Right atrium auricular region (tissue), 2 donors: ENCODE measurements at places on chromosomes 11 and 22. TPM values are rescaled to one million over a fixed set of nuclear protein-coding genes. Genes with fewer than 3 reads are reported as not detected.

- DNase-seq = no peak
These were observed 55.8 kb upstream of the RRAS2 start for GRCh38 chr11:14414470-14415461.

DNA sequence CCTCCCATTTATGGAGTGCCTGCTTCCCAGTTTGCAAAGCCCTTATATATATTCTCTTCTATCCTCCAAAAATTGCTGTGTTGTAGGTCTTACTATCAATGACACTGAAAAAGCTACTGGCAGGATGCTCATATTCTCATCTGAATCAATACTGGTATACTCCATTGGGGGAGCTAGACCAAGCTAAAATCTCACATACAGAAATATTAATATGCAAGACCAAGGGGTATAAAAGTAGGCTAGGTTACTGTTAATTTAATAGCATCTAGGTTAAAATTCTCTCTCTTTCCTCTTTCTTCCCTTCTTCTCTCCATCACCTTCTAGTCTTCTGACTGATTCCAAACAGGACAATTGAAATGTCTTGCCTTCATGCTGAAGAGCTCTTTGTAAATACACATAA is 17.1 kb upstream of the BDNF start:
- DNase-seq = no peak

Gene PRR33
- total RNA-seq = 0.33 TPM

Gene LYVE1
- total RNA-seq = 45.0 TPM

Gene BBS1
- 37.0 TPM for total RNA-seq

Gene OR51B2
- not detected for total RNA-seq

DNA sequence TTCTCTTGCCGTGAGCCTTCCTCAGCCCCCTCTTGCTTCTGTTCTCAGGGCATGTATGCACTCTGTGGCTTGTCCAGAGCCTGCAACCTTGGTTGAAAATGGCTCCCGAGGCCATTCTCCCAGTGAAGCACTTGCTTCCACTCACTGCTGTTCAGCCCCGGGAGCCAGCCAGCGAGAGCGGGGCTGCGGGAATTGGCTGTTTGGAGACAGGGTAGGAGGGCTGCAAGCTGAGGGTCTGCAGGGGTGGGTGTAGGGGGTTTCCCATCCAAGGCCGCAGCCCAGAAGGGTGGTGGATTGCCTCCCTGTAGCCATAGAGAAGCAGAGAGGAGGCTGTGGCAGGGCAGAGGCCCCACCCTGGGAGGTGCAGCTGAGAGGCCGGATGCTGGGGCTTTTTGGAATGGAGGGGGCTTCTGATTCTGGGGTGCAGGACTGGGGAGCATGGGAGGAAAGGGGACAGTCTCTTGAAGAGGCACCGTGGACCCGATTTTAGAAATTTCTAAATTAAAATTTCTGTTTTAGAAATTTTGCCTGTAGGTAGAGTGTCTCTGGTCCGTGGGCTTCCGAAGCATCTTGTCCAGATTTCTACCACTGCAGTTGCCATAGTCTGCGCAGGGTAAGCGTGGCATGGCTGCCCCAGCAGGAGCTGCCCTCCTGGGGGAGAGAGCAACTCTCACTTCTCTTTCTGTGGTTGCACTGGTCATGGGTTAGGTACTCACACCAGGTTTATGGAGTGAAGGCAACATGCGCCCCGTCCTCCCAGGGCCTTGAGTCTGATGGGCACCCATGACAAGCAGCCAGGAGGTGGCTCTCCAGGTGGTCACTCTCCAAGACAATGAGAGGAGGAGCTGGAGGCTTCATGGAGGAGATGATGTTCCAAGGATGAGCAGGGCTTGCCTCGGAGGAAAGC is 100.2 kb downstream of the TBC1D22A start:
- no peak for DNase-seq

DNA sequence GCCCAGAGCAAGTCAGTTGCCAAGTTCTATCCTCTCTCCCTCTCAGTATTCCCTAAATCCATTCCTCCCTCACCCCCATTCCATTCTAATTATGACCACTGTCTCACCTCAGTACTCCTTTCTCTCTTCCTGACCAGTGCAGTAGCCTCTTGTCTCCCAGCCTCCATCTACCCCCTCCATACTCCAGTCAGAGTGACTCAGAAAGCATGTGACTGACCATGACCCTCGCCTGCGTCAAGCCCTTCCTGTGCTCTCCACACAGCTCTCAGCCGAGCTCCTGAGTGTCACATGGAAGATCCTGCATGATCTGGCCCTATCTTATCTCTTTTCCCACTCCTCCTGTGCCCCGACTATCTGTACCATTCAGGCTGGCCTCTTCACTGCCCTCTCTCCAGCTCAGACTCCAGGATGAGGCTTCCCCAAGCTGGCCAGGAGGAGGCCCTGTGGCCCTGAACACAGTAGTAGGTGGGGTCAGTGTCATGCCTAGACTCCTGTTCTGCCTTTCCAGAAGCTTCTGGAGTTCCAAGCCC is 42.6 kb downstream of the NEU3 start:
- no peak for DNase-seq

Gene RHOG
- total RNA-seq = 20.1 TPM
